ENCODE measurements at places on chromosomes 6 and 20.
A peak's percentile ranks its signal among the peaks of the same experiment; 100 is the strongest.

- peak; percentile 7 for DNase-seq
These were observed 34.7 kb upstream of the LAMA4 start for GRCh38 chr6:112289038-112289566.

- no peak for DNase-seq
These were observed 61.5 kb downstream of the IBTK start for GRCh38 chr6:82185948-82186535.

DNA sequence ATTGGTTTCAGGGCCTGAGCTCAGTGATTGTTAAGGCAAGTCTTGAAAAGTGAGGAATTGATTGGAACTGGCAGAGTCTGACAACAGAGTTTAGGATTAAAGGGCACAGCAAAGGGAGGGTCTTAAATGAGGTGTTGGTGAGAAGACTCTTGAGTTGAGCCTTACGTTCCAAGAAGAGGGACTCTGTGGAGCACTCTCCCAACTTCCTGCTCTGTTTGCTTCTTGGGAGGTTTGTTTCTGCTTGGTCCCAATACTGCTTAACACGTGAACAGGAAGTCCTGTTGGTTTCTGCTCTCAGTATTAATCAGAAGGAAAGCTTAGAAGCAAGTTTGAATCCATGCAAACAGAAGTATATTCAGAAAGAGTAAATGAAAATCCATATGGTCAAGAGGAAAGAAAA lies 15.6 kb upstream of the SYNDIG1 start:
- DNase-seq = no peak

DNA sequence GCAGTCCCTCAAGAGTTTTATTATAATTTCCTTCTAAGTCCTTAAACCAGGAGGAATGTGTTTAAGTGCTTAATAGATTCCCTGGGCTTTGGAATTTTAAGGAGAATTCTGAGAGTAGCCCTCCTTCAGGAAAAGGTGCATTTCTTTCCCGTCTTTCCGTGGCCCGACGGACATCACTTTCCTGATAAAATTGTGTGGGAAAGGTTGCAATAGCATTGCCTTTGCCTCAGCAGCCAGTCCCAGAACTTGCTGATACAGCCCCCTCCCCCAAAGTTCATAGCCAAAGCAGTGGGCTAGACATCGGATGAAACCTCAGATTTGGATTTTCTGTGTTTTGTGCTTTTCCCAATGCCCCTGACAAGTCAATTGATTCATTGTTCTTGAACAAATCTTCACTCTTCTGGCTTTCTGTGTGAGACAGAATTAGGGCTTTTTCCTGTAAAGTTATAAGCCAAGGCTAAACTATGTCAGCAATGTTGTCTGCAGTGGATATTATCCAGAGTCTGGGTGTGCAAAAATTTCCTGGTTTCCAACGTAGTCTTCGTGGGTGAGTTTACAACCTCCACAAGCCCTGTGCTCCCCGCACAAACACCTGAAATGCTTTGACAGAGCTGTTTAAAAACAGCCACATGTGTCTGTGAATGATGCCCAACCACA lies 1.1 kb upstream of the SMOC2 start:
- no peak for DNase-seq

DNA sequence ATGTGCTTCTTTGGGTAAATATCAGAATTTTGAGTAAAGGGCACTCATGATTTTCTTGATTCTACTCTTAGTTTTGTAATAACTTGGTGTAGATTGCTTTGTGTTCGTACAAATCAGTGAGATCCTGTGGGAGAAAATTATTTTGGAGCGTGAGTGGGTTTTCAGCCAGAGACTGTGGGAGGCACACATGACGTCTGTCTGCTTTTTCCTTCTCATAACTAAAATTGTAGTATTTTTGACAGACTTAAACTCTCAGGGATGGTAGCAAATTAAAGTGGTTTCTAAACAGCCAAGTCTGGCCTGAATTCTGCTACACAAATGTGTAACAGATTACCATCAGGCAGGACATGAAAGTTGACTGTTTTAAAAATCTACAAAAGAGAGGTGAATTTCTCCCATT lies 222.6 kb downstream of the OTOR start:
- no peak for DNase-seq

DNA sequence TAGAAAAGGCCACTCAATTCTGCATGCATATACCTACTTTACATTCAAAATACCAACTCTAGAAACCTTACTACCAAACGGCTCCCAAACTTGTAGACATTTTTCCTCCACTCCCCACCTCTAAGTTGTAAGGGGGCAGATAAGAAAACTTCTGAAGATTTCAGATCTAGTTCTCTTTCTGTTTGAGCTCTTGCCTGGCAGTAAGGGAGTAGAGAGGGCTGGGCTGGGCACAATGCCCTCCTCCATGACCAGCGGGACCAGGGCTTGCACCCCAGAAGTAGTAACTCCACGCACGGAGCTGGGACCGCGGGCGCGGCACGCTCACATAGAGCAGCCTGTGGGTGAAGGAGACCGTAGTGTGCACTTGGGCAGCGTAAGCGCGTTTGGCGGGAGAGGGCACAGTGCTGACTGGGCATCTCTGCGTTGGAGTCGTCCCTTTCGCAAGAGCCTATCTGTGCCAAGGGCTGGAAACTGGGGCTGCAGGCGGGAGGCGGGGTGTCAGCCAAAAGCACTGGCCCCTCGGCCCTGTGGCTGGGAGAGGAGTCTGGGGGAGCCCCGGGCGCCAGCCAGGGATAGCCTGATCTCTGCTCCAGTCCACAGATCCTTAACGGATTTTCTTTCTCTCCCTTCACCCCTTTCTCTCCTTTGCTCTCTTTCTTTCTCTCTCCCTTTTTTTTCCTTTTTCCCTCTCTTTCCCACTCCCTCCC lies 32.4 kb downstream of the PHACTR1 start:
- no peak for DNase-seq

DNA sequence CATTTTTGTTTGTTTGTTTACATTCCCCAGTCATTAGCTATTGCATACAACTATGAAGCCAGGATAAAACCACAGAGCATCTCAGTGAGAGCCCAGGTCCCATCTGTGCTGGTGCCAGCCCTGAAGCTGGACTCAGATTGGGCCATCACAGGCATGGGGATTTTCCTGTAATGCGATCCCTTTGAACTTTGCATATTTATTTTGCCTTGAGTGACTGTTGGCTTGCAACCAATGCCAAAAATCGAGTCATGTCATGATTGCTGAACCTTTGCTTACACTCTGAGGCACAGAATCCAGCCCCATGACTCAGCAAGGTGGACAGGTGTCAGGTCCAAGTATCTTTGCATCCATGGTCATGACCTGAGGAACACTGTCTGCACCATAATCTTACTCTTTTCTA lies 46.2 kb upstream of the GGTLC1 start:
- no peak for DNase-seq

- DNase-seq = no peak
These were observed 246.8 kb upstream of the TENT5A start for GRCh38 chr6:81999270-81999669.

Data from anterior cingulate cortex (tissue), 58 donors.